NCI-H1048 (cell line): ENCODE measurements at places on chromosomes 11 and 22.

- no peak for DNase-seq
Measured at GRCh38 chr22:32880893-32881596, 79.5 kb downstream of the TIMP3 start.

- peak; percentile 3 for DNase-seq
Measured at GRCh38 chr22:36510966-36511881, 4.4 kb upstream of the FOXRED2 start.

DNA sequence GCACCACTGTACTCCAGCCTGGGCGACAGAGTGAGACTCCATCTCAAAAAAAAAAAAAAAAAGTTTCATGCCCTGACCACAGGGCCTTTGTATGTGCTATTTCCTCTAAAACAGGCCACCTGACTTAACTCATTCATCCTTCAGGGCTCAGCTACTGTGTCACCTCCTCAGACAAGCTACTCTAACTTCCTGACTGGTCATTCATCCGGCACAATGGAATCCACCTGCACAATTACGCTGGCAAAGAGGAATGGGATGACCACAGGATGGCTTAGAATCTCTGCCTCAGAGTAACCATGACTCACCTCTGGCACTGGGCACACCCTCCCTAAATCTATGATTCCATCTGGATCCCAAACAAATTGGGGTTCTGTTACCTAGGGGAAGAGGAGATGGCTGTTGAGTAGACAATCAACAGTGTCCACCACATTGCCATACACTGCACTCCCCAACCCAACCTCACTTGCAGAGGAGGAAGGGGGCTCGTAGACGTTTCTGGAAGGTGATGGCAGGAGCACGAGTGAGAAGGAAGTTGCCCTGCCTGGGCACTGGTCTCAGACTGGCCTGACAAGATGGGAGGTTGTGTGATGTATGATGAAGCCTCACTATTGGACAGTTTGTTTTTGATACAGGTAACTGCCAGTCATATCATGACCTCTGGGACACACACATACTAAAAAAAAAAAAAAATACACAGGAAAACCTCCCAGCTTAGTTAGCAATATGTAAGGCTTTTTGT lies 22.8 kb upstream of the HMOX1 start:
- DNase-seq: no peak

- DNase-seq: no peak
Measured at GRCh38 chr11:38927993-38928392, 2330.0 kb upstream of the RAG2 start.
